Activated CD8-positive, alpha-beta memory T cell treated with anti-CD3 and anti-CD28 coated beads for 48 hours (primary cell): ENCODE measurements at places on chromosomes 3 and 15.
A peak's percentile ranks its signal among the peaks of the same experiment; 100 is the strongest.

DNA sequence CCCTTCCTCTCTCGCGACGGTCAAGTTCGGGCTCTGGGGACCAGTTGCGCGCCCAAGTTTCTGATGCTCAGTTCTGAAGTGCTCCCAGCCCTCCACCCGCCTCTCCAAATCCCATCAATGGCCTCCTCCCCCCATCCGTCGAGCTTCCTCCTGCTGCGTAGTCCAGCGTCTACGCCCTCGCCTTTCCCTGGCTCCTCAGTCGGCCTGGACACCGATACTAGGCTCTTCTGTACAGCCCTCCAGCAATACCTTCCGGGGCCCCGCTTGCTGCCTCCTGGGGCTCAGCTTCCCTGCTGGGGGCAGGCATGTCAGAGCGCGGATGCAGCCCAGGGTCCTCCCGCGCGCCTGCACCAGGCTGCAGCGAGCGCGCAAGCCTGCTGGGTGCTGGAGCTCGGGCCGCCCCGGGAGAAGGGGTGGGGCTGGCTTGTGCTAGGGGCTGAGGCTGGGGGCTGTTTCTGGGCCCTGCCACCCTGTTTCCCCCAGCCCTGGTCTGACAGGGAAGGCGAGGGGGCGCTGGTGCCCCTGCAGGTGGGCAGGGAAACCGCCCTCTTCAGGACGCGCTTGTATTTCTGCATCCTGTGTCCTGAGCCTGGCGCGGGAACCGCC lies 353.3 kb upstream of the SUCLG2 start:
- no peak for DNase-seq

DNA sequence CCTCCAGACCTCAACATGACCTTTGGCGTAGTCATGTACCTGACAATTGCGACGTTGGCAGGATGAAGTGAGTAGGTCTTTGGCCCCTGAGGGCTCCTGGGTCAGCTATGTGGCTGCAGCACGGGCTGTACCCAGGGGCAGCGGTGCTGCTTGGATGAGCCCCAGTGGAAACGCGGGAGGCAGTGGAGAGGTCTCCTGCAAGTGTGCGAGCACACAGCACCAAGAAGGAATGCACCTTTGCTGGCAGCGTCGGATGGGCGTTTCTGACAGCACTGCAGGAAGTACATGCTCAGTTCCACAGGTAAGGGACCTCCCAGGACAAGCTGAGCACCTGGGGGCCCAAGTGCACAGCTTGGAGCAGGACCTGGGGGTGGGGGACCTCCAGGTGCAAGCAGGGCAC lies 67.4 kb upstream of the UNC13C start:
- no peak for DNase-seq

GRCh38 chr3:16319307-16319706 lies 54.3 kb downstream of the OXNAD1 start:
- no peak for DNase-seq

- no peak for DNase-seq
Observed at GRCh38 chr15:84881520-84881830, 3.0 kb upstream of the SLC28A1 start.

- no peak for DNase-seq
Observed at GRCh38 chr3:26703519-26703918, 80.9 kb downstream of the LRRC3B start.

DNA sequence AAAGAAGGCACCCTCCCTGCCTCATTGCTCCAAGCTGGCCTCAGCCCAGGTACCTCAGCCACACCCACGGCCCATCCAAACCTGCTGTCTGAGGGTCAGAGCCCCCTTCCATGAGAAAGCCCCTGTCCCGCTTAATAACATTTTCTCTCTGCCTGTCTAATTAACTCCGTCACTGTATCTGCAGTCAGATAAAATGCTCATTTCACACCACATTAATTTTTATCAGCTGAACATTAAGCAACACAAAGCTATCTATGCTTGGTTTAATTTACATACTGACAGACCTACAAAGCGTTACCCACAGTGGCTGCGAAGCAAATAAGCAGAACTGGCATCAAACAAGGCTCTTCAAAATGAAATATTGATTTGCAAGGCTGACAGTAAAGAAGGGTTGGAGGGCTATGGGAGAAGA lies 309.8 kb upstream of the ICE2 start:
- DNase-seq: no peak

GRCh38 chr3:42980209-42980608 lies 1.1 kb downstream of the GASK1A start:
- no peak for DNase-seq

DNA sequence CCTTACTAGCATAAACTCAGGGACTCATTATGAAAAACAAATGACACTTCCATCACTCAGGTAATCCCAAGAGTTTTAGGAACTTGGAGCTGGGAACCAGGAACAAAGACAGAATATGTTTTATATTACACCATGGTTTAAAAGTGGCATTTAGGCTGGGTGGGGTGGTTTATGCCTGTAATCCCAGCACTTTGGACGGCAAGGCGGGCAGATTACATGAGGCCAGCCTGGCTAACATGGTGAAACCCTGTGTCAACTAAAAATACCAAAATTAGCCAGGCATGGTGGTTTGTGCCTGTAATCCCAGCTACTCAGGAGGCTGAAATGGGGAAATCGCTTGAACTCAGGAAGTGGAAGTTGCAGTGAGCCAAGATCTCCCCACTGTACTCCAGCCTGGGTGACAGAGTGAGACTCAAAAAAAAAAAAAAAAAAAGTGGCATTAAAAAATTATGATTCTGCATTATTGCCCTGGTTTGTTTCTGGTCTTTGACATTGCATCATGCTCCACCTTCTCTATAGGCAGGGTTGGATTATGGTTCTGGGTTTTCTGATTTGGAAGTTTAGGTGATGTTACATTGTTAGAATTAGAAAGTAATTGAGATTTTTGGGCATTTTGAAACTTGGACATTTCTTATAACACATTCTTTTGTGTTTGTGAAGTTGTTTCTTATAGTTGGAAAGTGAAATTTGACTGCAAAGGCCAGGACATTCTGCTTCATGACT lies 19.0 kb downstream of the SQOR start:
- no peak for DNase-seq

DNA sequence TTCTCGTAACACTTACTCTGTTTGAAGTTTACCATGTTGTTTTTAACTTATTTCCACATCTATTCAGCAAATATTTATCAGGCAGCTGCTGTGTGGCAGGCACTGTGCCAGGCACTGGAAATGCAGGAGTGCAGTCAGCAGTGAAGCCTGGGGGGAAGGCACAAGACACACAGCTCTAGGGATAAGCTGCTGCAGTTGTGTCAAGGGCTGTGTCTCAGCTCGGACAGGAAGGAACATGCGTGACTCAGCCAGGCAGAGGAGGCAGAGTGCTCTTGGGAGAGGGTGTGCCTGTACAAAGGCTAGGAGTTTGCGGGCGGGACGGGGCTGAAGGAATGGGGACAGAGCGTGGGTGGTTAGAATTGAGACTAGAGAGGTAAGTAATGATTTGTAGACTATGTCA lies 24.7 kb downstream of the LYSMD4 start:
- no peak for DNase-seq

DNA sequence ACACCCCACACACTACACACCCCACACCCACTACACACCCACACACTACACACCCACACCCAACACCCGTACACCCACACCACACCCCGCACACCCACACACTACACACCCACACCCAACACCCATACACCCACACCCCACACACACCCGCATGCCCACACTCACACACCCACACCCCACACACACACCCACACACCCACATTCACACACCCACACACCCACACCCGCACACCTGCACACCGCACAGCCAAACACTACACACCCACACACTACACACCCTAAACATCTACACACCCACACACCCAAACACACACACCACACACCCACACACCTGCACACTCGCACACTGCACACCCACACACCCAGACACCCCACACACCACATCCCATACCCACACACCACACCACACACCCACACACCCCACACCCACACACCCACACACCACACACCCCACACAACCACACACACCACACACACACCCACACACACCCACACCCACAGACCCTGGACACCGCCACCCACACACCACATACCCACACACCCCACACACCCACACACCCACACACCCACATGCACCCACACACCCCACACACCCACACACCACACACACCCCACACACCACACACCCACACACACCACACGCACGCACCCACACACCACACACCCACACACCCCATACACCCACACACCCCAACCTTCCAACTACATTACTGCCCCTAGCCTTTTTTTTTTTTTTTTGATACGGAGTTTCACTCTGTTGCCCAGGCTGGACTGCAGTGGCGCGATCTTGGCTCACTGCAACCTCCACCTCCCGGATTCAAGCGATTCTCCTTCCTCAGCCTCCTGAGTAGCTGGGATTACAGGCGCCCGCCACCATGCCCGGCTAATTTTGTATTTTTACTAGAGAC lies 16.9 kb downstream of the CEP19 start:
- DNase-seq: no peak

GRCh38 chr3:135261214-135261775 lies 466.2 kb downstream of the EPHB1 start:
- no peak for DNase-seq

GRCh38 chr15:59819092-59819491 lies 130.0 kb upstream of the BNIP2 start:
- no peak for DNase-seq

GRCh38 chr15:68434021-68434420 lies 2.1 kb upstream of the ITGA11 start:
- no peak for DNase-seq

DNA sequence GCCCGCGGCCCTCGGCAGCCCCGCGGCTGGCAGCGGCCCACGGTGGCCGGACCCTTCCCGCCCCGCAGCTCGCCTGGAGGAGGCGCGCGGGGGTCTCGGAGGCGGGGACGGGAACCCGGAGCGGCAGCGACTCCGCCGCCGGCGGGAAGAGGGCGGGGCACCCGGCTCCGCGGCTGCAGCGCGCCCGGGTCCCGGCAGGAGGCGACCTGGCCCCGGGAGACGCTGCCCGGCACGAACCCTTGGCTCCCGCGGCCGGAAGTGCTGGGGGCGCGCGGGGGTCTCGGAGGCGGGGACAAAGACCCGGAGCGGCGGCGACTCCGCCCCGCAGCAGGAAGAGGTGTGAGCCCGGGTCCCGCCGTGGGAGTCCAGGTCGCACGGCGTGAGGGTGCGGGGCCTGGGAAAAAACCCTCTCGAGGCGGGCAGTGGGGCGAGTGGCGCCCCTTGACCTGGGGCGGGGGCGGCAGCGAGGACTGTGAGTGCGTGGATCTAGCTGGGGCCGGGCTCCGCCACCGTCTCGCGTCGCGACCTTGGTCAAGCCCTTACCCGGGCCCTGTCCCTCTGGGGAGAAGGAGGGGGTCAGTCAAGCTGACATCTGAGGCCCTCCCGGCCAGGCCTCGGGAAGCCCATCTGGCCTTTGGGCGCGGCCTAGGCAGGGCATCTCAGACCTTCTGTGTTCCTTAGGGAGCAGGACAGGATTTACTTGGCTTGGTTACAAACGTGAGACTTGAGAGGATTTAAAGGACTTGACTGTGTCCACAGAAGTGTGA lies at the start of gene CIB2:
Gene CIB2 (minus strand): TSS at position 151 of the 767 bp plus-strand sequence. CDS start 230 bp downstream, outside the sequence.
- DNase-seq: peak; percentile 63

GRCh38 chr3:40130721-40131120 lies 178.8 kb upstream of the EIF1B start:
- DNase-seq: no peak

- DNase-seq: no peak
Observed at GRCh38 chr15:51155016-51155580, 60.4 kb upstream of the TNFAIP8L3 start.

GRCh38 chr15:37819191-37819590 lies 115.2 kb upstream of the TMCO5A start:
- DNase-seq: no peak

DNA sequence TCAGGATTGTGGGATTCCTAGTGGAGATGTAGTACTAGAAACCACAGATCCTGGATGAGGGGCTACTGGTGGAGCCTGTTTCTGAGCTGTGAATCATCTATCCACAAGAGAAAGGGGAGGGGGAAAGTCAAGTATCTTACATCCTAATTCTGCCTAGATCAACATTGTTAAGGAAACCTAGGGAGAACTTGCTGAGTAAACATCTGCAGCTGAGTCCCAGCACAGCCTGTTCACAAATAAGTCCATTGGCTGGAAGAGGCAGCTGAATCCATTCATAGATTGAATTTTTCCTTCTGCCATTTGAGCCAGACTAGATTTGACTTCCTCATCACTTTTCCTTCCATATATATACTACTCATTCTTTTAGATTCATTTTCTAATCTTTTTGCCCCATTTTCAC lies 460.5 kb downstream of the TUSC7 start:
- no peak for DNase-seq

DNA sequence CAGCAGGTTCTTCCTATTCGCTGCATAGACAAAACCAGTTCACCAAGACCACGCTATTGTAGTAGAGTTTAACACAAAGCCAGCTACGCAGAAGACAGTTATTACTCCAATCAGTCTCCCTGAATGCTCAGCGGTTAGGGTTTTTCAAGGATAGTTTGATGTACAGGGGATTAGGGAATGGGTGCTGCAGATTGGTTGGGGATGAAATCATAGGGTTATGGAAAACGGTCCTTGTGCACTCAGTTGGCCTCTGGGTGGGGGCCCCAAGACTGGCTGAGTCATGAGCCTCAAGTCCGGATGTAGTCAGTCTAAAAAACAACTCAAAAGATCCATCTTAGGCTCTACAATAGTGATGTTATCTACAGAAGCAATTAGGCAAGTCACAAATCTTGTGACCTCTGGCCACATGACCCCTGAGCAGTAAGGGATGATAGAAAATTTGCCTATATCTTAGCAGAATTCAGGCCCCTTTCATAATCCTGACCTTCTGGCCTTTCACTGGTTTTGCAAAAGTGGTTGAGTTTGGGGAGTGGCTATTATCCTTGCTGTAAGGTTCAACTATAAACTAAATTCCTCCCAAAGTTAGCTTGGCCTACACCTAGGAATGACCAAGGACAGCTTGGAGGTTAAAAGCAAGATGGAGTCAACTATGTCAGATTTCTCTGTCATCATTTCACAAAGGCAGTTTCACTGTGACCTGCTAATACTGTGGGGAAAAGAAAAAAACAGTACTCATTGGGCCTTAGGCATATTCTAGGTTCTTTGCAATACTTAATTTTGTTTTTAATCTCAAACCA lies 57.7 kb downstream of the LIPC start:
- DNase-seq: no peak

DNA sequence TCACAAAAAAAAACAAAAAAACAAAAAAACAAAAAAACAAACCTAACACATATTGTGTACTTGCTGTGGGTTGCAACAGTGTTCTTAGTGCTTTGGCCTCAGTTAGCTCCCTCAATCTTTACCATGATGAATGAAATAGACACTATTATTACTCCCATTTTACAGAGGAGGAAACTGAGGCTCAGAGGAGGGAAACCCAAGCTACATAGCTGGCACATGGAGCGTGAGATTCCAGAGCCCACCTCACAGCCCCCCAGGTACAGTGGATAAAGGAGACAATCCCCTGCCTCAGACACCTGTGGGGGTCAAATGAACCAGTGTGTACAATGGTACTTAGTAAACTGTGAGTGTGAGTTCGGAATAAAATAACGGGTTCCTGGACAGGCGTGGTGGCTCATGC lies 104.9 kb upstream of the SMAD3 start:
- DNase-seq: no peak

- DNase-seq: no peak
Observed at GRCh38 chr15:70530906-70531305, 232.5 kb downstream of the UACA start.
